Kidney (tissue), 22 donors: ENCODE measurements at places on chromosomes 3 and 15.
A peak's percentile ranks its signal among the peaks of the same experiment; 100 is the strongest.

DNA sequence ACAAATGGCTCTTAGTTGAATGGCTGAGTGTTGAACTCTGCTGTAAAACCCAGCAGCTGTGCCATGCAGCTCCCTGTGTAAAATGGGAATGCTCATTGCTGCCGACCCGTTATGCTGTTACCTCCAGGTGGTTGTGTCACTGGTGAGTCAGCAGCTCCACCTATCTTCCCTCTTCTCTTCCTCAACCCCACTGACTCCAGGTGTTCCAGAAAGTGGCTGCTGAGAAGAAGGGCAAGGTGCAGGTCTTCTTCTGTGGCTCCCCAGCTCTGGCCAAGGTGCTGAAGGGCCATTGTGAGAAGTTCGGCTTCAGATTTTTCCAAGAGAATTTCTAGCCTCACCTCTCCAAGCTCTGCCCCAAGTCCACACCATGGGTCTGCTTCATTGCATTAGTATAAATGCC lies 41.9 kb downstream of the NOX5 start:
- DNase-seq = no peak

GRCh38 chr3:51963951-51964451 lies 3.3 kb downstream of the PCBP4 start:
- DNase-seq = peak; percentile 95

DNA sequence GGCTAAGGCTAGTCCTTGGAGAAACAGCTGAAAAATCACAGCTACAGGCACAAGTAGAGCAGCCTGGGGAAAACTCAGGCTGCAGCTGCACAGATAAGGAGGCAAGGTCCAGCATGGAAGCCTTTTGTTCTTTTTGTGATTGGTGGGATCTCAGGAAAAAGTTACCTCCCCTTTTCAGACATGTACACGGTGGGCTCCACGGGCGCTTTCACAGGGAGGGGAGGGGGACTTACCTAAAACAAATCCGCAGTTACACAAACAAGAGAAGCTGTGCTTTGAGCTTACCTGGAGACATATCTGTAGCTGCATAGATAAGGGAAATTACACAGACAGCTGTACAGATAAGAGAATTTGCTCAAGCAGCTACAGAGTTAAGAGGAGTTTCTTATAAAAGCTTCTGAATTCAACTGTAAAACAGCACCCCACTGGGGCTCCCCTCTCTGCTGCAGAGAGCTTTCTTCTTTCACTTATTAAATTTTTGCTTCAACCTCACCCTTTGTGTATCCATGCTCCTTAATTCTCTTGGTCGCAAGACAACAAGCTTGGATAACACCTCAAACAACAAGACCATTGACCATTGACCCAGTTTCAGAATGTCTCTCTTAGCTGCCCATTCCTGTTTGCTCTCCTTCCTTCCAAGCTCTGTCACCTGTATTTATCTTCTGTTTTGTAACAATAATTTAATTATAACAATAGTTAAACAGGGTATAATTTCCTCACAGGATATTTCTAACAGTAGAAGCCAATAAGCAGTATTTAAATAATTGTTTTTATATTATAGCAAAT lies 10.9 kb upstream of the CD200 start:
- no peak for DNase-seq

DNA sequence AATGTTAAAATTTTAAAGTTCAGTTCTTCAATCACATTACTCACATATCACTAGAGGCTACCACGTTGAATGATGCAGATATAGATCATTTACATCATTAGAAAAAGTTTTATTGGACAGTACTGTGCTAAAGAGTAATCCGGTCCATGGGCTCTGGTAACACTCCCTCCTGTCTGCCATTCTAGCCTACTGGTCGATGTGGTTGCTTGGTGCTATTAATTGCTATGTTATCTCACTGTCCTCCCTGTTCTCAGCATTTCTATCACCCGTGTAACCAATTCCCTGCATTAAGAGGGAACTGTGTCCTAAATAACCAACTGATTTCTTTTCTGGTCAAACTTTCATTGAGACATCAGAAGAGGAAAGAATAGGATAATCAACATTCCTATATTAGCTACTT lies 347.5 kb upstream of the RBMS3 start:
- no peak for DNase-seq

GRCh38 chr3:172150913-172151650 lies 111.7 kb downstream of the FNDC3B start:
- no peak for DNase-seq

GRCh38 chr15:88016406-88016805 lies 240.1 kb downstream of the NTRK3 start:
- DNase-seq = no peak

- DNase-seq = no peak
These were observed 1.4 kb downstream of the VEPH1 start for GRCh38 chr3:157501863-157502262.

GRCh38 chr3:147669077-147669476 lies 259.9 kb downstream of the ZIC1 start:
- no peak for DNase-seq

- no peak for DNase-seq
These were observed 135.0 kb upstream of the CTDSPL start for GRCh38 chr3:37726525-37727290.

- DNase-seq = no peak
These were observed 7.2 kb upstream of the RARB start for GRCh38 chr3:25420885-25421284.

- DNase-seq = no peak
These were observed 15.5 kb downstream of the ETV5 start for GRCh38 chr3:186093271-186093900.

GRCh38 chr3:4523710-4524698 lies 30.9 kb downstream of the ITPR1 start:
- no peak for DNase-seq

DNA sequence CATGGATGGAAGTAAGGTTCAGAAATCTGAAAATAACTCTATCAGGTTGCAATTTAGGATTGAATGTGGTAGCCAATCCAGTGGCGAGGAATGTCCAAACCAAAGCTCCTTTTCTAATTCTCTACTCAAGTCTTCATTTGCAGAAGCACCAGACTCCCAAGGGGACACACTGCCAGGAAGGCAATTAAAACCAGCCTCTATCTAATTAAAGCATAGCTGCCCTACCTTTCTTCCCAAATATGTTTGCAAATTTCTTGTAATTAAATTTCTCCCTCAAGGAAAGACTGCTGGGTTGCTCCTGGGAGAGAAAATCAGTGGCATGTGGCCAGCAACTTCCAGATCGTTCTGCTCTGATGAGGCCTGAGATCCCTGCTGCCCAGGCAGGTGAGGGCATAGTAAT lies 153.4 kb upstream of the MCTP2 start:
- no peak for DNase-seq
